WTC11 (cell line): ENCODE measurements at places on chromosomes 12 and 14. TPM values are rescaled to one million over a fixed set of nuclear protein-coding genes. Genes with fewer than 3 reads are reported as not detected.

GRCh38 chr12:19757317-19757877 is 318.1 kb downstream of the AEBP2 start:
- no peak for DNase-seq
- peaks cover 8% of the 10 kb centered on the region for H3K36me3 ChIP-seq

GRCh38 chr12:86600664-86601231 is 344.6 kb upstream of the MGAT4C start:
- no peak overlapping the region for H3K27ac ChIP-seq
- H3K36me3 ChIP-seq, result no peaks in the 10 kb centered on the region
- DNase-seq, result no peak
- H3K4me3 ChIP-seq, result no peak overlapping the region
- no peaks in the 10 kb centered on the region for H3K27me3 ChIP-seq

DNA sequence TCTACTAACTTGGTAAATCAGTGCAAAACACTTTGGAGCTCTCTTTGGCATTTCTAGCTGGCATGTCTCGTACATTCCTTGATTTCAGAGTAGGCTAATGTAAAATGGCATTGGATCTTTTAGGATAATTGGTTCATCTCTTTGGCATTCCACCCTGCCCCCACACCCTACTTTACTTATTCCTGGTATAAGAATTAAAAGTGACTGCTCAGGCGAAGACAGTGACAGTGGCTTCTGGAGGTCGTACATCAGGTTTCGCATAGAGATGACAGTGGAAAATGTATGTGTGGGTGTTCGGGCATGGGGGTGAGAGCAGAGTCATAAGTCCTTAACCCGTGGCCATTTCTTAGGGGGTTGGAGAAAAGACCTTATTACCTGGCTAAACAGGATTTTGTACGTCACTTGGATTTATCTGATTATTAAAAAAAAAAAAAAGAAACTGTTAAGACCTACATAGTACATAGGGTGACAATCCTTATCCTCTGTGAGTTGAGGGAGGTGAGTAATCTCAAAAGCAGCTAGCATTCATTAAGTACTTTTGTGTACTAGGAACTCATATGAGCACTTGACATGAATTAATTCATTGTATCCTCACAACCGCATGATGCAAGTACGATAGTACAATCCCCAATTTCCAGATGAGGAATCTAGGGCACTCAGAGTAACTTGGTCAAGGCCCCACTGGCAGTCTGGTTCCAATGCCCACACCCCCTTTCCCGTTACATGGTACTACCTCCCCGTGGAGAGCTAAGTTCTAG is 22.4 kb upstream of the KCNK13 start:
- H3K27me3 ChIP-seq, result no peaks in the 10 kb centered on the region
- peaks cover 36% of the 10 kb centered on the region for H3K36me3 ChIP-seq
- no peak for DNase-seq

DNA sequence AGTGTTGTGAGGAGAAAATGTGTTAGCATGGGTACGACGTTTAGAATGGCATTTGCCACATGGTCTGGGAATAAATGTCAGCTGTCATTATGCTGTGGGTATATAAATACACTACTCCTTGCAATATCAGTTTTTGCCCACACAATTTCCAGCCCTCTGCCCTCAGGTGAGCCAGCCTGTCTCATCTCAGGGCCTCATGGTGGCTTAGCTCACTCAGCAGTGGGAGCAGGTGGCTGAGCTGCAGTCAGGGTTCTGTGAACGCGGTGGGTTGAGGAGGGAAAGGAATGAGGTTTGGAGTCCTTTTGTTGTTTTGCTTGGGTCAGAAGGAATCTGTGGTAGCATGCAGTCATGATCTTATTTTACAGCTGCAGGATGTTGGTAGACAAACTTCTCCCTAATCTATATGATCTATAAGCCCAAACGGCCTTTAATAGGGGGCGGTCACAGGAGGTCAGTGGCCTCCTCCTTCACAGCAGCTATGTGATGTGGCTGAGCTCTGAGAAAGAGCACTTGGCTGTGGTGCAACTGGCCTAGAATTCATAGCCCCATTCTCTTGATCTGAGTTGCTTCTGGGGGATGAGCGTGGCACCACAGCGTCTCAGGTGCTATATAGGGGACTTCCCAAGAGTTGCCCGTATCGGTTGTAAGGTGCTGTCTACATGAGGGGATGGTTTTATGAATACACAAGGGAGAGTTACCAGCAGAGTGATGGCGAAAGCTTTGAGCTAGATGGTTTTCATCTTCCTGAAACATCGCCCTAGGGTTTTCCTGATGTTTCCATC is 27.8 kb upstream of the KCNA5 start:
- no peaks in the 10 kb centered on the region for H3K27me3 ChIP-seq
- H3K36me3 ChIP-seq, result no peaks in the 10 kb centered on the region
- H3K27ac ChIP-seq, result no peak overlapping the region
- H3K4me3 ChIP-seq, result no peak overlapping the region
- H3K4me1 ChIP-seq, result peaks cover 7% of the 10 kb centered on the region
- no peak for DNase-seq

GRCh38 chr14:52068615-52069306 is at the start of gene NID2:
Gene NID2 (minus strand): TSS chr14:52069059. CDS start chr14:52068994, 65 bp downstream.
- H3K27ac ChIP-seq, result no peak within 1 kb of the TSS
- DNase-seq, result peak; percentile 91
- peaks cover 18% of the 10 kb centered on the region for H3K4me1 ChIP-seq

DNA sequence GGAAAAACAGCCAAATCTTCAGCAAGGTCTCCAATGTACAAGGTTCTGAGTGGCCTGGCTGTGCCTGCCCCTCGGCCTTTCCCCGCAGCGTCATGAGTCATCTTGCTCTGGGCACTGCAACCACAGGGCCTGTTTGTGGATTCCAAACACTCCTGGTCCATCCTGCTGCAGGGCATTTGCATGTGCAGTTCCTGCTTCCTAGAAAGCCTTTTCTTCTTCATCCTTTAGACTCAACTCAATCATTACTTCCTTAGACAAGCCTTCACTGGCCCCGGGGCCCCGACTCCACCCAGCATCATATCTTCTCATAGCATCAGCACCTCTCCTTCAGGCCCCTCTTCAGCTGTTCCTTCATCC is 101.8 kb upstream of the EGLN3 start:
- peaks cover 4% of the 10 kb centered on the region for H3K4me1 ChIP-seq
- no peak overlapping the region for H3K27ac ChIP-seq
- no peak for DNase-seq
- H3K27me3 ChIP-seq, result no peaks in the 10 kb centered on the region
- no peak overlapping the region for H3K4me3 ChIP-seq

GRCh38 chr12:102950107-102950949 is 7.1 kb upstream of the ASCL1 start:
- H3K4me3 ChIP-seq, result peak overlapping the region; percentile 84
- peak; percentile 63 for DNase-seq
- peaks cover 28% of the 10 kb centered on the region for H3K4me1 ChIP-seq
- peaks cover 84% of the 10 kb centered on the region for H3K27me3 ChIP-seq
- no peak overlapping the region for H3K27ac ChIP-seq
- H3K36me3 ChIP-seq, result no peaks in the 10 kb centered on the region

- H3K36me3 ChIP-seq, result no peaks in the 10 kb centered on the region
- no peak overlapping the region for H3K27ac ChIP-seq
- DNase-seq, result no peak
- H3K4me1 ChIP-seq, result peaks cover 31% of the 10 kb centered on the region
- no peak overlapping the region for H3K4me3 ChIP-seq
Measured at GRCh38 chr14:99318091-99318958, 46.3 kb upstream of the BCL11B start.

GRCh38 chr14:79411403-79412174 is 799.7 kb downstream of the DIO2 start:
- H3K36me3 ChIP-seq, result peaks cover under 1% of the 10 kb centered on the region; the same call in 1 of the 2 replicates
- H3K27me3 ChIP-seq, result no peaks in the 10 kb centered on the region; the same call in 1 of the 2 replicates
- no peak overlapping the region for H3K4me3 ChIP-seq
- peaks cover 13% of the 10 kb centered on the region for H3K4me1 ChIP-seq
- DNase-seq, result no peak
- H3K27ac ChIP-seq, result no peak overlapping the region

DNA sequence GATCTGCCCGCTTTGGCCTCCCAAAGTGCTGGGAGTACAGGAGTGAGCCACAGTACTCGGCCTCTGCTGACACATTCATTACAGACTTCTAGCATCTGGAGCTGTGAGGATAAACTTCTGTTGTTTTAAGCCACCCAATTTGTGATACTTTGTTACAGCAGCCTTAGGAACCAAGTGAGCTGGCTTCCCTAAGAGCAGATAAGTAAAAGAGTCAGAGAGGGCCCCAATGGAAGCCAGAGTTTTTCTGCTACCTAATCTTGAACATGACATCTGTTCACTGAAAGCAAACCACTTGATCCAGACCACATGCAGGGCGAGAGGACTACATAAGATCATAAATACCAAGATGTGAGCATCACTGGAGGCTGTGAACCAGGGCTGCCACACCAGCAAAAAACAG is 3.7 kb upstream of the MAPKAPK5 start:
- H3K27me3 ChIP-seq, result no peaks in the 10 kb centered on the region
- no peak for DNase-seq
- peaks cover 29% of the 10 kb centered on the region for H3K4me1 ChIP-seq
- H3K36me3 ChIP-seq, result peaks cover 21% of the 10 kb centered on the region
- H3K4me3 ChIP-seq, result no peak overlapping the region

DNA sequence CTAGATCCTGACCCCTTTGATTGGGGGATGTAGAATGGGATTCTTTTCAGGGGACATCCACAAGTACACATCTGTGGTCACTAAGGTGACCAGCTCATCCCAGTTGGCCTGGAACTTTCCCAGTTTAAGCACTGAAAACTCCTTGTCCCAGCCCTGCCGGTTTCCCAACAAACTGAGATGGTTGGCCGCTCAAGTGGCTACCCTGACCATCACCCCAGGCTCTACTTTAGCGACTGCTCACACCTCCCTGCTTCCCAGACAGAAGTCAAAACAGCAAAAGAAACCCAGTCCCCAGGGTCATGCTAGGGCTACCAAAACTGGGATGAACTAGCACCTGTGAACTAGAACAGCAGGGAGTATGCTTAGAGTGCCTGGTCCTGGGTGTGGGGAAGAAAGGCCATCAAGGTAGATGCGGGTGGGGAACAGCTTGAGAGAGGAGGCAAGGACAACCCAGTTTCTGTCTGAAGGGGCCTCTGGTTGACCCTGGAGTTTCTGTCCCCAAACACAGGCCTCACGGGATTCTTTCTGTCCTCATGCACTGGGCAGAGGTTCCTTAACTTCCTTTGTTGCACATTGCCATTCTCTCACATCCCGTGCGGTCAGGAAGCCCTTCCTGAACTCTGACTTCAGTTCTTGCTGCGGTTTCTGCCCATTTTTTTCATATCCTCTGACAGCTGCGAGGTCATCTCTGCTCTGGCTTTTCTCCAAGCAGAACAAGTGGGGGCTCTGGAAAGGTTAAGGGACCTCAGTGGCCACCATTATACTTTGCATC is 1.6 kb downstream of the LTB4R start:
- no peak overlapping the region for H3K4me3 ChIP-seq
- no peak overlapping the region for H3K27ac ChIP-seq
- no peak for DNase-seq
- H3K4me1 ChIP-seq, result peaks cover 12% of the 10 kb centered on the region

- peaks cover 4% of the 10 kb centered on the region for H3K4me1 ChIP-seq
- no peak for DNase-seq
- no peak overlapping the region for H3K27ac ChIP-seq
- no peaks in the 10 kb centered on the region for H3K36me3 ChIP-seq
- no peak overlapping the region for H3K4me3 ChIP-seq
Measured at GRCh38 chr14:105492971-105493871, 2.2 kb downstream of the TEDC1 start.

GRCh38 chr12:105538880-105539279 is 208.4 kb downstream of the C12orf75 start:
- no peak overlapping the region for H3K27ac ChIP-seq
- peaks cover 31% of the 10 kb centered on the region for H3K36me3 ChIP-seq
- no peak for DNase-seq
- H3K4me3 ChIP-seq, result no peak overlapping the region
- H3K27me3 ChIP-seq, result no peaks in the 10 kb centered on the region; the same call in 1 of the 2 replicates

DNA sequence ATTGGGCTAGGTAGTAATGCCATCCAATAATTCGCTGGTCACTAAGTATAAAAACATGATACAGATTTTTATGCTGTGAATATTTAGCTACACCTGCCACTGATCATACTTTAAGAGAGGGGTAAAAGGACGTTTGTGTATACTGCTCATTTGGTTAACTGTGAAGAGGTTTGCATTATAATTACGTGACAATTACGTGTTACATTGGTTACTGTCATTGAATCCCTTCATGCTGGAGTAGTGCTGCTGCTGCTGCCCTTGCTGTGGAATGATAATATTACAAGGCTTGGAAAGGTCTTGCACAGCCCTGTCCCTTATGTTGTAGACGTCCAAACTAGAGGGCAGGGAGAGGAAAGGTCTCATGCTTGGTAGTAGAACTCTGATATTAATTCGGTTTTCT is 312.2 kb upstream of the ATP2B1 start:
- no peak for DNase-seq
- H3K36me3 ChIP-seq, result no peaks in the 10 kb centered on the region
- no peak overlapping the region for H3K4me3 ChIP-seq

GRCh38 chr12:76451528-76451927 is 103.3 kb upstream of the BBS10 start:
- peaks cover 6% of the 10 kb centered on the region for H3K36me3 ChIP-seq
- DNase-seq, result no peak
- H3K4me3 ChIP-seq, result no peak overlapping the region
- no peak overlapping the region for H3K27ac ChIP-seq
- 0 out of 2 replicates have a peak, but pooled peaks cover 3% of the 10 kb centered on the region for H3K4me1 ChIP-seq

NCOR2 gene
- 283 to 326 TPM (median 304 TPM) in 3 replicates for total RNA-seq

RNU4-1 gene
- total RNA-seq, result 2,196 to 2,477 TPM (median 2,436 TPM) in 3 replicates

PCNX4 gene
- 31.7 to 39.9 TPM (median 37.8 TPM) in 3 replicates for total RNA-seq

SPIC gene
- total RNA-seq, result not detected in 3 replicates

FAM186B gene
- total RNA-seq, result 0.16 to 0.39 TPM (median 0.21 TPM) in 3 replicates

ACOT2 gene
- 10.5 to 13.7 TPM (median 11.0 TPM) in 3 replicates for total RNA-seq

TTC9 gene
- 21.4 to 26.2 TPM (median 22.5 TPM) in 3 replicates for total RNA-seq

ACSM4 gene
- not detected in 3 replicates for total RNA-seq

SLC39A2 gene
- 0.14 TPM in 1 of 3 replicates, not detected in the others for total RNA-seq
